ENCODE measurements at places on chromosomes 7 and 10. TPM values are rescaled to one million over a fixed set of nuclear protein-coding genes. Genes with fewer than 3 reads are reported as not detected.

- DNase-seq, result peak; percentile 65
Measured at GRCh38 chr7:28986765-28987110, 28.6 kb upstream of the TRIL start.

- no peak for DNase-seq
Measured at GRCh38 chr7:33854801-33855350, 50.5 kb upstream of the BMPER start.

DNA sequence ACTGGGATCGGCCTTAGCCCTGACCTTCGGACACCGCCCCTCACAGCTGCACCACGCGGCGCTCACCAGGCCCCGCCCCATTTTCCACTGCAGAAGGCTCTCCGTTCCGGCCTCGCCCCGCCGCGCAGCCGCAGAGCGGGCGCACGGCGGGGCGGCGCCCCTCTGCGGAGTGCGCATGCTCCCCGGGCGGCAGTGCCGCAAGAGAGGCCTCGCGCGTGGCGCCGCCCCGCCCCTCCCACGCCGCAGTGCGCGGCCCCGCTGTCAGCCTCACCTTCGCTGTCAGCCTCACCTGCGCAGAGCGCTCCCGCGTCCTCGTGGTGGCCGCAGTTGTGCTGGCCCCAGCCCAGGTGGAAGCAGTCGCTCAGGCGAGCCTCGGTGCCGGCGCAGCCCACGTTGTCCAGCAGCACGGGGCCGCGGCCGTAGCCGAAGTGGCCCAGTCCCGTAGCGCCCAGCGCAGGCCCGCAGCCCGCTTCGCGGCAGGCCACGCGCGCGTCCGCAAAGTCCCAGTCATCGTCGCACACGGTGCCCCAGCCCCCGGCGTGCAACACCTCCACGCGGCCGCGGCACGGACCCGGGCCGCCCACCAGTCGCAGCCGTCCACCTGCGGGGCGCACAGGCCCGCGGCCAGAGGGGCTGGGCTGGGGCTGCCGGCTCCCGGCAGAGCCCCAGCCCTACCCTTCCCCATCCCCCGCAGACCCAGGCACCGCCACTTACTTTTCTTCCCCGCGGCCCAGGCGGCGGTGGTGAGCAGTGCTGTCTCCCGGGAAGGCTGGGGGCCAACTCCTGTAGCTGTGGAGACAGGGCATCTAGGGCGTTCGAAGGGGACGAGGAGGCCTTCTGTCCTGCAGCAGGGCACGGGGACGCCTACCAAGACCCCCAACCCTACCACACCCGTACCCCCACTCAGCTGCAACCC lies 16.1 kb downstream of the SSC4D start:
- DNase-seq, result peak; percentile 98

FBXW4 gene
- polyA plus RNA-seq, result 51.1 TPM

DNA sequence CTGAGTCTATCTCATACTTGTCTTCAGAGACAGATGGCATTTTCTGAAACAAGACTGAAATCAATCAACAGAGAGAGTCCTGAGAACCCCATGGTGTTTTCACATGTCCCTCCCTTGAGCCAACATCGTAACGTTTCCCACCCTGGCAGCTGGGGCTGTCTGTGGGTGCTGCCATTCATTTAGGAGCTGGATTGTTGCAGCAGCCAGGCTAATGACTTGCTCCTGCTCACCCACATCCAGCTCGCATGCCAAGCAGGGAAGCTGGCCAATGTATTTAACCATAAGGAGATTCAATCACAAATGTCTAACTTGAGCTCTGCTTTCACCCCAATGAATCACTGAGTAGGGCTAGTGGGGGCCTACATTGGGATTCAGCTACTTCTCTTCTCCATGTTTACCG lies 146.1 kb downstream of the ADRA2A start:
- DNase-seq, result no peak

C10orf95 gene
- 0.14 TPM for polyA plus RNA-seq

LRRC4 gene
- polyA plus RNA-seq, result 3.0 TPM

GRCh38 chr10:125226005-125226404 lies 65.6 kb upstream of the CTBP2 start:
- no peak for DNase-seq

Data from muscle of leg (tissue), 16 donors.